Stimulated activated CD8-positive, alpha-beta memory T cell treated with anti-CD3 and anti-CD28 coated beads, Interleukin-4, amount 100 ng/mL, for 4 hours (primary cell): ENCODE measurements at places on chromosomes 12 and 14.

DNA sequence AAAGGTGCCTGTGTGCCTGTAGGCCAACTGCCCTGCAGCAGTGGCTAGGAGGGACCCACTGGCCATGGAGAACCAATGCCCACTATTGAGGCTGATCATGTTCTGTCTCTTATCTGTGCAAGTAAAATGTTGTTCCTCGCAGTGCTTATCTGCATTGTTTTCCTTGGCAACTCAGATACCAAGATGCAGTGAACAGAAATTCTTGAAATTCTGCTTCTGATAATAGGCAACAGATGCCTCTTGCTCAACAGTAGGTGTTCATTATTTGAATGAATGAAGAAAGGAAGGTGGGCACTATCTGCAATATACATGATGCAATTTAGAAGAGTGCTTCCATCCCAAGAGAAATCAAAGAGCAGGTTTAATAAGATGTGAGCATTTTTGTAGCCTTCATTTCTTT, 232.2 kb downstream of the NUAK1 start:
- no peak for DNase-seq

GRCh38 chr12:27284751-27285150, 40.7 kb downstream of the STK38L start:
- DNase-seq: no peak

DNA sequence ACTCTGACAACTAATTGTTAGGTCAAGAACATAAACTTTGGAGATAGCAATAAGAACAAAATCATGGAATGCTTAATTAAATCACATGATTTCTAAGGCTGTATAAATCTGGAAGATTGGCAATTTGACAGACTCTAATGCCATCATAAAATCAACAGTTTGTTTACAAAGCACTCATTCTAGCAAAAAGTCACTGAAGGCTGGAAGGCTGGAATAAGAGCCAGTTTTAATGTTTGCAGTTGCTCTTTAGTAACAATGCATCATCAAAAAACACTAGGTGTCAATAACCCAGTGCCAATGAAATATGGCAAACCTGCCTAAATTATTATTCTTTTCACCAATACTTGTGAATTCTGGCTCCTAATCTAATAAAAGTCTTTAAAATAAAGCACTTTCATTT, 65.0 kb downstream of the NUMB start:
- no peak for DNase-seq

DNA sequence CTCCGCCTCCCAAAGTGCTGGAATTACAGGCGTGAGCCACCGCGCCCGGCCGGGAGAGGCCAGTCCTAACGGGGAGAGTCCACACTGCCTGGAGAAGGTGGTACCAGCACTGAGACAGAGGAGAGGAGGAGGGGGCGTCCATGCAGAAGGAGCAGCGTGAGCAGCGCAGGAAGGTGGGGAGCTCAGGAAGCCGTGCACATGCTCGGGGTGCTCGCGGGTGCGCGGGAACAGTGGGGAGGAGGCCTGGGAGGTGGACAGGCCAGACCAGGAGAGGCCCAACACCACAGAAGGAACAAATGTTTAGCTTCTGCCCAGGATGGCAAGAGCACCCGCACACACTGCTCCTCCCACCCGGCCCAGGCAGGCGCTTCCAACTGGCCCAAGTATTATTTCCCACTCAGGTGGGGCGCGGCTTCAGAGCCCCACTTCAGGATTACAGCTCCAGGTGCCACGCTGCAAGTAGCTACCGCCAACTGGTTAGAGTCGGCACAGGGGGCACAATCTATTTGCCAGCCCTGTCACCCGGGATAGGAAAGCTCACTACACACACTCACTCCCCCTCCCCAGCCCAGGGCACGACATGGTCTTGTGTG, 80.8 kb upstream of the BCL11B start:
- DNase-seq: no peak

- DNase-seq: no peak
These were observed 77.1 kb downstream of the KCNMB4 start for GRCh38 chr12:70443062-70443673.

- no peak for DNase-seq
These were observed 80.6 kb downstream of the HEATR5A start for GRCh38 chr14:31339743-31340142.

DNA sequence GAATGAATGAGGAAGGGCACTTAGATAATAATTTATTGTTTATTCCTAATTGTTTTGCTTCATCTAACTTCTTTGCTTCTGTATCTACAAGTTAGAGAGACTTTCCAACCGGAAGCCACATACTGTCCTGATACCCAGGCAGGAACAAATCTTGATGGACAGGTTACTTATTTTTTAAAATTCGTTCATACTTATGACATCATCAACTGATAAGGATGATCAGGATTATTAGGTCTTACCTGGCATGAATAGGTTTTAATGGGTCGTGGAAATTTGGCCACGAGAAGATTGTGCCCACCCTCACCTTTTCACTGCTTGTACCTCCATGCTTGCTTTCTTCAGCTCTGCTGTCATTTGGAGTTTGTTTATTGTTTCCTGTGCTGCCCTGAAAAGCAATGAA, 39.3 kb downstream of the SNRPF start:
- no peak for DNase-seq

GRCh38 chr12:54840244-54840865, 14.0 kb upstream of the MUCL1 start:
- DNase-seq: no peak

DNA sequence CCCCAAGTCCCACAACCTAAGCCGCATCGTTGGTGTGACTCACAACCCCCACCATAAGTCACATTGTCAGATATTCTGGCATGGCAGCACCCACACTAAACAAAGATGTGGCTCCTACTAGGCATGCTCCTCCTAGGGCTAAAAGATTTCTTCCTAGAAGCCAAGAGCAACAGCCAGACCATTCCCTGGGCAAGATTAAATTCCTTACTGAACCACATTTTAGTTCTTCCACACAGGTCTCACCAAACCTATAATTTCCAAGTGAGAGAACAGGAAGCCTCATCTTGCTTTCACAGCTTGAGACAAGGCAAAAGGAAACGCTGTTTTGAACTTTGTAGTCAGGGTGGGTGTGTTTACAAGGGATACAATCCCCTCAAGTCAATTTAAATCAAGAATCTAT, 632.8 kb downstream of the DIO2 start:
- DNase-seq: no peak

DNA sequence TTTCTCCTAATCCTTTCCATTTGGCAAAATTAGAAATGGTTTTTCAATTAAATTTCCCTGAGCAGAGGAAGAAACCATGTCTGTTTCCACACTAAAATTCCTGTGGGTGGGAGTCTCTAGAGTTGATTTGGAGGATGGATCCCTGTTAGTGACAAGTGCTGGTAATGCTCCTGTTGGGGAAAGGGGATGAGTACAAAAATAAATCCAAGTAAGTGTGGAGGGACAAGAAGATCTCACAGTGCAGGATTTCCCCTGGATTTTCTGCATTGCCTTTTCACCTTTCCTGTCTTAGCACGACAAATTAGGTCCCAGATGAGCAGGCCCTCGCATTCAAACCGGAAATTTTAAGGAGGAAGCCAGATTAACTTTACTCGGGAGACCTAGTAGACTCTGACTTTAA, 107.5 kb downstream of the DAD1 start:
- no peak for DNase-seq

DNA sequence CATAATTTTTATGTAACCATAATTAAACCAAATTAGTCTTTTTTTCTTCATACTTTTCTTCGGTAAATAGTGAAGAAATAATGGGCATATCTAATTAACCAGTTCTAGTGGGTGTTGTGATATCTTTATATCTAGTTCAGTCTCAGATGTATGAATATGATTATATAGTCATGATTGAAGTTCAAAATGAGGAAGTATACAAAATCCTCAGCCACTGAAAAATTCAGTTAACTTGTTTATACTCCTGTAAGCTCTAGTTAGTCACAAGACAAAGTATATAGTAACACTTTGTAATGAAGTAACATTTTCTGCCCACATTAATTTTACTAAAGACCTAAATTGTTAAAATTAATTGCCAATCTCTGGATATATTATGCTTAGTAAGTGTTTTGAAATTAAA, 46.5 kb downstream of the CAND1 start:
- no peak for DNase-seq

DNA sequence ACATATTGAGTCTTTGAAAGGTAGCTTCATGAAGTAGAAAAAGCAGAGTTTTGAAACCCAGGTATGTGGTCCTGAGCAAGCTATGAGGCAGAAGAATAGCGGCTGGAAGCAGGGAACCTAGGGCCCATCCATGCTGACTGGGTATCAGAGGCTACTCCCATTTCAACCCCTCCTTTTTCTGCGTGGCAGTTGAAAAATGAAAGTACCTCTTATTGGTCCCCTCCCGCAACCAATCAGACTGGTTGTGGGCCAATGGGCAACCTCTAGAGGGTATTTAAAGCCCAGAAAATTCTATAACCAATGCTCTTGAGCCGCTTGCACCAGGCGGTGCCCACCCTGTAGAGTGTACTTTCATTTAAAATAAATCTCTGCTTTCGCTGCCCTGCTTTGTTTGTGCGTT, 1.6 kb upstream of the SNRPF start:
- DNase-seq: no peak

DNA sequence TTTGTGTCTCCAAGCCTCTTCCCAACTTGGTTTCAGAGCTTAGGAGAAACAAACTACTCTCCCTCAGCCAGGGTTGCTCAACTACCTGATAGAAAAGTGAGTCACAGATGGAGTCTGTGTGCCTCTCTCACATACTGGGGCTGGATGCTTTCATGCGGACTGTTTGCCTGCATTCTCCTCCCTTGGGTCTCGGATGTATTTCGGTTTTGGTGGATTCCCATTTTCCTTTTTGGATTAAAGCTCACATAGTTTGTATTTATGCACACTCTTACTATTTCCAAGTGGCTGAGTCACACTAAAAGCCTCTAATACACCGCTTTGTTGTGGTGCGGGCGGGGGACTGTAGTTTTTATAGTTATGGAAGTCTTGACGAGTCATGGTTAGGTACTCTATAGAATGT, 505.4 kb downstream of the LRFN5 start:
- DNase-seq: no peak

DNA sequence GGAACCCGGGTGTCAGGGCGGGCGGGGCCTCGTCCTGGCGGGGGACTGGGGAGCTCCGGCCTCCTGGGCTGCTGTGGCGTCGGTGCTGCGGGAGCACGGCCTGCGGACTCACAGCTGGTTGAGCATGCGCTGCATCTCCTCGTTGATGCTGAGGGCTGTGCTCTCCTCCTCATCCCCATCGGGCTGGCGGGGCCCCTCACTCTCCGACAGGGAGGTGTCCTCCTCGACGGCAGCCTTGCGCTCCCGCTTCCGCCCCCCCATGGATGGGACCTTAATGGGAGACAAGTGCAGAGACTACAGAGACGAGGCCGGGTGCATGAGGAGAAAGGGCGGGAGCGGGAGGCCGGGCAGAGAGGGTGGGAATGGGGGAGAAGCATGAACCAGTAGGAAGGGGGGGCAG, 7.3 kb downstream of the IFFO1 start:
- no peak for DNase-seq

- no peak for DNase-seq
These were observed 83.8 kb upstream of the HMGA2 start for GRCh38 chr12:65740506-65740872.

- no peak for DNase-seq
These were observed 52.6 kb downstream of the EEA1 start for GRCh38 chr12:92876496-92876895.

DNA sequence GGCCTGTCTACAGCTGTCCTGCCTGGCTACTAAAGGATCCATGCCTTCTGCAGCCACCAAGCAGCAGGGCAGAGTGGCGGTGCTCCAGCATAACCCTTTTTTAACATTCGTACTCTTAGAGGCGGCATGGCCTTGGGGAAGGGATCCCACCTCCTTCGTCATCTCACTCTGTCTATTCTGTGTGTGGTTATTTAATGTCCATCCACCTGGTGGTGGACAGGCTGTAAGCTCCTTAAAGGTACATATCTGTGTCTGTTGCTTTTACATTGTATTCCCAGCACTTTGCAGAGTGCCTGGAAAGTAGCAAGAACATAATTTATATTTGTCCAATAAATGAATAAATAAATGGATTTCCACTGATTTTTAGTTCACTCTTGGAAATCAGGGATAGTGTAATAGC, 15.7 kb upstream of the ACOT1 start:
- DNase-seq: no peak

GRCh38 chr12:116076399-116076798, 201.1 kb downstream of the MED13L start:
- no peak for DNase-seq

DNA sequence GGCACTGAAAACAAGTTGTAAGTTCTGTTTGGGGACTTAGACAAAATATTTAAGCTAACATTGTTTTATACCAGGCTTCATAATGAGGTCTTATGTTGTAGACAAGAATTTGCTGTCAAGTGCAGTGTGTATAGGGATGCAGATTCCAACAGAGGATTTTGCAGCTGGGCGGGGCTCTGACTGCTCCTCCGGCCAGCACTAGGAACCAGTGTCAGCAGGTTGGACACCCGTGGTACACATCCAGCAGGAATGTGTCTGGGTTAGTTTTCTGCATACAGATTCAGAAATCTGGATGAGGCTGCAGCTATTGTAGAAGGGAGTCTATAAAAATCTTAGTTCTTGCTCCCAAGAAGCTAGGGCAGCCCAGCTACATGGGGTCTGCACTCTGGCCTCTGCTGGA, 194.3 kb upstream of the RBM19 start:
- DNase-seq: no peak

- DNase-seq: no peak
These were observed 738.5 kb downstream of the SLC6A15 start for GRCh38 chr12:84174115-84174514.

- no peak for DNase-seq
These were observed 360.4 kb upstream of the MDGA2 start for GRCh38 chr14:48035836-48036235.

DNA sequence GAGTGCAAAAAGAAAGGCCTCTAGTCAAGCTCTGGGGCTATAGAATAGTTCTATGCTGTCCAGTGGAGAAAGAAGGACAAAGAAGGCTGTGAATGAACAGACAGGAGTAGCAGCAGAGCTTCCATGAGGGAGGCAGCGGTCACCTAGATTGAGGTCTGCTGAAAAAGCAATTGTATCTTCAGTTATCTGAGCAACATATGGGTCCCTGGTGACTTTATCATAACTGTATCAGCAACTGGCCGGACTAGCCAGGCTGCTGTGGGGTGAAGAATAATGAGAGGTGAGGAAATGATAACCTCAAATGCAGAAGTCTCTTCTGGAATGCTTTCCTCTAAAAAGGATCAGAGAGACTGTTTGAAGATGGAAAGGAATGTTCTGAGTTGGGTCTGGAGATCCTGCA, 971.3 kb upstream of the TMEM132C start:
- DNase-seq: no peak
